ENCODE measurements at places on chromosomes 5 and 9. TPM values are rescaled to one million over a fixed set of nuclear protein-coding genes. Genes with fewer than 3 reads are reported as not detected.

Gene PDZD2
- total RNA-seq = 3.9 TPM

Gene HMMR
- 11.8 TPM for total RNA-seq

Gene PLAA
- 42.8 TPM for total RNA-seq

Gene AK8
- not detected for total RNA-seq

Gene ZNF618
- 41.2 TPM for total RNA-seq

Gene PCDHGA7
- total RNA-seq = 4.6 TPM

Gene KIF20A
- 61.7 TPM for total RNA-seq

Gene FBLL1
- total RNA-seq = 0.65 TPM

Gene LMBRD2
- total RNA-seq = 5.9 TPM

Gene WDR38
- total RNA-seq = not detected

Gene BHMT
- total RNA-seq = not detected

Gene FBP2
- not detected for total RNA-seq

Gene PCDHA1
- total RNA-seq = not detected

Gene PCDHGA4
- 6.3 TPM for total RNA-seq

Gene NR2F1
- total RNA-seq = 41.5 TPM

Gene SERF1A
- 13.7 TPM for total RNA-seq

Gene SUSD3
- 0.98 TPM for total RNA-seq

Gene IL4
- total RNA-seq = not detected

Gene ACOT12
- not detected for total RNA-seq

Gene MAP1B
- 216 TPM for total RNA-seq

Gene KCNV2
- not detected for total RNA-seq

Gene AJM1
- total RNA-seq = 0.65 TPM

Gene HAVCR2
- total RNA-seq = 0.67 TPM

Gene DMRT2
- not detected for total RNA-seq

Gene ORM2
- not detected for total RNA-seq

Gene LCN1
- not detected for total RNA-seq

Gene ANKRD34B
- not detected for total RNA-seq

All from vein endothelial cell (primary cell).